ENCODE measurements at places on chromosomes 1 and 21.
A peak's percentile ranks its signal among the peaks of the same experiment; 100 is the strongest.

GRCh38 chr1:221712776-221713431, 29.0 kb downstream of the DUSP10 start:
- DNase-seq = peak; percentile 33

GRCh38 chr1:175494950-175495349, 248.4 kb downstream of the TNR start:
- DNase-seq = no peak

GRCh38 chr21:44955798-44956175, 16.0 kb downstream of the SLX9 start:
- DNase-seq = no peak

DNA sequence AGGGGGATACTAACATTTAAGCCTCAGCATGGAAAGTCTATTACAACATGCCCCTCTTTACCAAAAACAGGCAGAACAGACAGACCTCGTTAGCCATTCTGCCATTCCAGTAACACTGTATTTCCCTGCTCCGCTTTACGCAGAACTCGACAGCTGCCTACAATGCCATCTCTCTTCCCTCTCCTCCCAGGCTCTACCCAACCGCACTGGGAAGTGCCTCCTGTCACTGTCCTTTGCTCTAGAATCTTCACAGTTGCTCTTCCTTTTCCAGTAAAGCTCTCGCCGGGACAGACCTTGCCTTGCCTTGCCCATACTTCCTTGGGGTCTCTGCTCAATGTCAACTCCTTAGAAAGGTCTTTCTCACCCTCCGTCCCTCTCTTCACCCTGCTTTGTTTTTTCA, 22.8 kb downstream of the COA6 start:
- DNase-seq = no peak

GRCh38 chr1:26138974-26139558, 19.8 kb upstream of the FAM110D start:
- DNase-seq = no peak

DNA sequence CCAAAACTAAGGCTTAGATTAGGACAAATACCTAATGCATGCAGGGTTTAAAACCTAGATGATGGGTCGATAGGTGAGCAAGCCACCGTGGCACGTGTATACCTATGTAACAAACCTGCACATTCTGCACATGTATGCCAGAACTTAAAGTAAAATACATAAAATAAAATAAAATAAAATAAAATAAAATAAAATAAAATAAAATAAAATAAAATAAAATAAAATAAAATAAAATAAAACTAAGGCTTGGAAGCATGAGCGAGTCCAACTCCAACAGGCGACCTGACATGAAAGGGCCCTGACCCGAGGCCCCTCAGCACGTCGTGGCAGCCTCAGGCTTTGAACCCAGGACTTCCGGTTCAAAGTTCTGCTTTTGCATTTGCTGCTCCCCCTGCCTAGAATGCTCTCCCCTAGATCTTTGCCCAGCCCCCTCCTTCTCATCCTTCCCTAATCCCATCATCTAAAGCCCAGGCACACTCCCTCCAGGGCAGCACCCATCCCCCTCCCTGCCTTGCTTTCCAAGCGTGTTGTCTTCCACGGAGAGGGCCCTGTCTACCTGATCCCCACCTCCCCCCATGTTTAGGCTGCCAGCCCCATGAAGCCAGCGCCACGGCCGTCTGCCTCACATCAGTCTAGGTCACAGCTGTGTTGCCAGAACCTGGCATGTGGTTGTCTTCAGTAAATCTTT, 64.3 kb downstream of the TAS1R2 start:
- no peak for DNase-seq

DNA sequence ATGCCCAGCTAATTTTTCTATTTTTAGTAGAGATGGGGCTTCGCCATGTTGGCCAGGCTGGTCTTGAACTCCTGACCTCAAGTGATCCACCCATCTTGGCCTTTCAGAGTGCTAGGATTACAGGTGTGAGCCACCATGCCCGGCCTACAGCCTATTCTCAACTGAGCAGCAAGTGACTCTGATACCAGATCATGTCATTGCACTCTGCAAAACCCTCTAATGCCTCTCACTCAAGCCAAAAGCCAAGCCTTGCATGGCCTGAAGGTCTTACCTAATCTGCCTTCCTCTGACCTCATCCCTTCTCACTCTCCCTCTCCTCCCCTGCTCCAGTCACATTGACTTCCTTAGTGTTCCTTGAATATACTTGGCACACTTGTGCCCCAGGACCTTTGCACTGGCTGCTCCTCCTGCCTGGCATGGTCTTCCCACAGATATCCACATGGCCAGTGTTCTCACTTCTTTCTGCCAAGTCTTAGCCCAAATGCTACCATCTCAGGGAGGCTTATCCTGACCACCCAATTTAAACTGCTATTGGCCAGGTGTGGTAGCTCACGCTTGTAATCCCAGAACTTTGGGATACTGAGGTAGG, 8.2 kb upstream of the ASAP3 start:
- DNase-seq = no peak

- DNase-seq = no peak
Measured at GRCh38 chr1:22801761-22802160, 91.1 kb downstream of the EPHB2 start.

GRCh38 chr1:176843352-176844297, 320.9 kb downstream of the ASTN1 start:
- DNase-seq = peak; percentile 14

DNA sequence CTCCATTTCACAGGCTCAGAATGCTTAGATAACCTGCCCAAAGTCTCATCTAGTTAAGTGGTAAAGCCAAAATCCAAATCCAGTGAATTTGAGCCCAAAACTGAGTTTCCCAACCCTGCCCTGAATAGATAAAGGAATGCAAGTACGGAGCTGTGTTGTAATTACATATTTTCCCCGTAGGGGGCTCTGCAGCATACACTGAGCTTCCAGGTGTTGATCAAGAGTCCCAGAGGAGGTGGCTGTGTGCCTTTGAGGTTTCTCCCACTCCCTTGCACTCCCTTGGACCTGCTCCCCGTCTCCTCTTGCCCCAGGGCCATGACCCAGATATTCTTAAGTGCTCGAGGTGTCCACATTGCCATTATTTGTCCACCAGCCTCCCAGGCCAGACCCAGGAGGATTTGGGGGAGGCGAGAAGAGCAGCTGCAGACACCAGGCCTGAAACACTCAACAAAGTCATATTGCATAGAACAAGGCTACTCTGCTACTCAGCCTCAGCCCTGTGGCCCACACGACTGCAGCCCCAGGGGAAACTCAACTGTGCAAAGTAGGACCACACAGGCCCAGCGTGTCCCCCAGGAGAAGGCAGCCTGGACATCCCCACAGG, 18.4 kb upstream of the LY9 start:
- peak; percentile 68 for DNase-seq

DNA sequence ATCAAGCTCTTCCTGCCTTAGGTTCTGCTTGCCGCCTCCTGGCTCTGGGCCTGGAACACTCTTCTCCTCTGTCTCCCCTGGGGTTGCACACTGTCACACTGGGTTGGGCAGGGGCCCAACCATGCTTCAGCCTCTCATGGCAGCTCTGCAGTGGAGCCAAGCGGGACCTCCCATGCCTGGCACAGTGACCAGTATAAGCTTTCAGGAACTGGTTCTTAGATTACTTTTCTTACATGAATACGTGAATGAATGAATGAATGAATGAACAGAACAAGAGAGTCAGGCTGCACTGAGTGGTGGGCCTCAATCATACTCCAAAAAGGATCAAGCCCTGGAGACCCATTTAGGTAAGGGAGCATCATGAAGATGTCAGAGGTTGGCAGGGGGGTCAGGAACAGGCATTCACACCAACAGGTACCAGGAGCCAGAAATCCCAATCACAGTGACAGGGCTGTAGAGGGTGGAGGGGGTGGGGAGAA, 30.8 kb upstream of the TMEM125 start:
- DNase-seq = no peak

DNA sequence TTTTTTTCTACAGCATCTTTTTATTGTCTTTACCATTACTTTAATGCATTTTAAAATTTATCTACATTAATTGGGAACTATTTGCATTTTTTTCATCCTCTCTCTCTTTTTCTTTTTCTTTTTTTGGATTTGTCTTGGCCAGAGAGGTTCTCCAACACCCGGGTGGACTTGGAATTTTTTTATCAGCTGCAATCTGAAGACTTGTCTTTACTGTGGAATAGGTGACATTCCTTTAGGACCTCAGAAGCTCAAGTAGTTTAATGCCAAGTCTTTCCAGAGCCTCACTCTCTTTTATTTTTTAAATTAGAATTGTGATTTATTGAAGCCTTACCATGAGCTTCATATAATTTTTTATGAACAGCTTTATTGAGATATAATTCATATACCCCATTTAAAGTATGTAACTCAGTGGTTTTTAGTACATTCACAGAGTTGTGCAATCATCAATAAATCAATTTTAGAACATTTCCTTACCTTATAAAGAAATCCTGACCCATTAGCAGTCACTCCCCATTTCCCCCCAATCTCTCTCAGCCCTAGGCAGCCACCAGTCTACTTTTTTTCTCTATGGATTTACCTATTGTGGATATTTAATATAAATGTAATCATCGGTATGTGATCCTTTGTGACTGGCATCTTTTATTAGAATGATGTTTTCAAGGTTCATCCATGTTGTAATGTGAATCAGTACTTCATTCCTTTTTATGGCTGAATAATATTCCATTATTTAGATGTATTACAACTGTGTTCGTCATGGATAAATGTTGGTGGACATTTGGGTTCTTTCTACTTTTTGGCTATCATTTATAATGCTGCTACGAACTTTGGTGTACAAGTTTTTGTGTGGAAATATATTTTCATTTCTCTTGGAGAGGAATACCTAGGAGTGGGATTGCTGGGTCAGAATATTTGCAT, 6.2 kb downstream of the TUFT1 start:
- no peak for DNase-seq

DNA sequence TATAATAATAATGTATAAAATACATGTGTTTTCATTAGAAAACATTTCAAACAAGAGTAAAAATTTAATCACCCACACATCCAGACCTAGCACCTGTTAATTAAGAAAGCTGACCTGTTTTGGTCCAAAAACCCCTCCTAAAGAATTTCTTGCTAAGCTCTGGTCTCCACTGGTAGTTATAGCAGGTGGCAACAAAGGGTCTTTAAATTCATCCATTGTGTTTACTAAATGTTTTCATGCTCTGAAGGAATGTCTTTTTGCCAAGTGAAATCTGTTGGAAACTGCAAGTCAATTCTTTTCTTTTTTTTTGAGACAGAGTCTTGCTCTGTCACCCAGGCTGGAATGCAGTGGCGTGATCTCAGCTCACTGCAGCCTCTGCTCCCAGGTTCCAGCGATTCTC, 141.1 kb downstream of the ESRRG start:
- no peak for DNase-seq

- DNase-seq = no peak
Measured at GRCh38 chr1:162200096-162200847, 130.8 kb downstream of the NOS1AP start.

- DNase-seq = no peak
Measured at GRCh38 chr1:39877231-39877778, 6.0 kb downstream of the TRIT1 start.

- DNase-seq = no peak
Measured at GRCh38 chr1:180909005-180909414, 3.7 kb upstream of the KIAA1614 start.

- DNase-seq = no peak
Measured at GRCh38 chr1:175895966-175896365, 152.6 kb upstream of the TNR start.

GRCh38 chr1:204087893-204088528, 15.1 kb downstream of the SOX13 start:
- no peak for DNase-seq

DNA sequence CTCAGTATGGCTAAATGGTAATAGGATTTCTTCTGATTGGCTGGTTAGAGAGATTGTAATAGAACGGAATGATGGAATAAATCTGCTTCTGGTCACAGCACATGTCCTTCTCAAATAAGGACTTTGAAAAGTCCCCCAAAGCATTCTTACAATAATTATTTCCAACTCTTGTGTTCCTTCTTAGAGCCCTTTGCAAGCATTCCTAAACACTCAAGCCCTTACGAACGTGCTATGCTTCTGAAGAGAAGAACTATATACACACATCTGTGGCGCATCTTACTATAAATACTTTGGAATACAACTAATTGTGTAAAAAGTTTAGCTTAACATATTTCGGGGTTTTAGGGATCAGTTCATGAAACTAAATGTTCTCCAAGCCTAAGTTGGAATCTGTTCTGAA, 25.6 kb downstream of the CLIC4 start:
- DNase-seq = no peak
